ENCODE measurements at places on chromosomes 1 and 21.

DNA sequence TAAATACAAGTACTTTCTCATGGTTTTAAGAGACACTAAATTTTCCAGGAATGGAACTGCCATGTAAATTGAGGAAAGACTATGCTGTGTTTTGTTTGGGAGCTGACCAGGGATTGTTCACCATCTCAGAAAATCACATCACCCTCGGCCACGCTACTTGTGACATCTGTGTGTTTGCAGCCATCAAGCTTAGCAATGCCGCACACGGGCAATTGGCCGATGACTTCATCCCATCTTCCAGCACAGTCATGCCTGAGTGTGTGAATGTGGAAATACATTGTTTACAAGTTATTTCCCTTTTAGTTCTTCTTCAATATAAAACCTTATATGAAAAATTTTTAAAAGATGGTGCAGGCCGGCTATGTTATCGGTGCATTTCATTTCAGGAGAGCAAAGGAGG is 121.6 kb downstream of the GLIS1 start:
- no peak for DNase-seq

GRCh38 chr1:44212355-44213221 is 683 bp upstream of the DMAP1 start:
- DNase-seq: no peak

GRCh38 chr1:229227298-229227919 is 43.5 kb upstream of the RAB4A start:
- DNase-seq: peak; percentile 70

DNA sequence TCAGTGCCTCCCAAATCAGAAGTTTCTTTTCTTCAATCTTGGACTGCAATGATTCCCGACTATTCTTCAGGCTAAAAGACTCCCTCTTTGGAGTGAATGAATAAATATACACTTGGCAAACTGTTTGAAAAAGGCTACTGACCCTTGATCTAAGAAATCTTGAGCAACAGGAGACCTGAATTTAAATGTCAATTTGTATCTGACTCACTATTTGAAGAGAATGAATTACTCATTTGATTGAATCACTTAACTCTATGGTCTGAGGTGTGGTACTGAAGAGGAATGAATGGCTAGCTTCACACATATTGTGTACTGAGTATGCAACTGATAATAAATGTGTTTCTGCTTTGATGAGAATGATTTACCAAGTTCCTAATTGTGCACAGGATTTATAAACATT is 4.6 kb upstream of the SMG7 start:
- DNase-seq: no peak

- DNase-seq: no peak
Measured at GRCh38 chr1:226762988-226763904, 24.2 kb upstream of the ITPKB start.

DNA sequence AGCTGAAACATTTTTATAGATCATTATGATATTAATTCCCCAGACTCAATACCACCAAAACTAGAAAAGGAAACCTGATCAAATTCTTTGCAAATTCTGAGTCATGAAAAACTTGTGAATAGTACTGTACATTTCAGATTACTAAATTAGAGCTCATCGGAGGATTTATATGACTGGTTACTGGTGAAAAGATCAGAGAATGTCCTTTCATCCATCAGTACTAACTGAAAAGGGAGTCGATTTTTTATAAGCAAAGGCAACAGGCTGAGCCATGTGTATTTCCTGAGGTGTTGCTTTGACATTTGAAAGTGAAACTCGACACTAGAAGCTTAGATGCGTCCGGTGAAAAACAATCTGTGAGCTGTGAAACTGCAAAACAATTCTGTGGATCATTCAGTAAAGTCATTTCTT is 155.7 kb downstream of the TNFSF18 start:
- DNase-seq: no peak

GRCh38 chr1:175829845-175830244 is 86.5 kb upstream of the TNR start:
- DNase-seq: no peak

GRCh38 chr1:19353596-19353995 is 41.5 kb downstream of the SLC66A1 start:
- DNase-seq: no peak

DNA sequence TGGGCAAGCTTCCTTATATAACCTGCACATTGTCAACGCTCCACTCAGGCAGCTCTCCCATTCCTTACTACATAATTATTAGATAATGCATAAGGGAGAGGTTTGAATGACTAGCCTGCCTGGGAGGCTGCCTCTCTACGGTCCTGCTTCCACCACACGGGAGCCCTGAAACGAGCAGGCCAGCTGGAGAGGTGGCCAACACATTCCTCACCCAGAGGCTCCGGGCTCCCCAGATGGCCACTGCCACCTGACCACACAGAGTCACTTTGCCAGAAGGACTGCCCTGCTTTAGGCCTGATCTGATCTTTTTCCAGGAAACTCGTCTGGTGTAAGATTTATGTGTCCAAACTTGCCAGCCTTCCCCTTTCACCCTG is 27.9 kb downstream of the HIVEP3 start:
- DNase-seq: no peak

- no peak for DNase-seq
Measured at GRCh38 chr1:82227306-82228095, 426.8 kb downstream of the ADGRL2 start.

GRCh38 chr1:26153966-26154532 is 4.8 kb upstream of the FAM110D start:
- DNase-seq: no peak

- no peak for DNase-seq
Measured at GRCh38 chr1:157186281-157186992, 48.2 kb upstream of the ETV3 start.

GRCh38 chr1:153357853-153358690 is at the start of gene S100A9:
S100A9 (plus strand) TSS chr1:153357854; CDS start chr1:153358284, 430 bp downstream.
- no peak for DNase-seq

GRCh38 chr1:162185314-162186025 is 116.0 kb downstream of the NOS1AP start:
- no peak for DNase-seq

DNA sequence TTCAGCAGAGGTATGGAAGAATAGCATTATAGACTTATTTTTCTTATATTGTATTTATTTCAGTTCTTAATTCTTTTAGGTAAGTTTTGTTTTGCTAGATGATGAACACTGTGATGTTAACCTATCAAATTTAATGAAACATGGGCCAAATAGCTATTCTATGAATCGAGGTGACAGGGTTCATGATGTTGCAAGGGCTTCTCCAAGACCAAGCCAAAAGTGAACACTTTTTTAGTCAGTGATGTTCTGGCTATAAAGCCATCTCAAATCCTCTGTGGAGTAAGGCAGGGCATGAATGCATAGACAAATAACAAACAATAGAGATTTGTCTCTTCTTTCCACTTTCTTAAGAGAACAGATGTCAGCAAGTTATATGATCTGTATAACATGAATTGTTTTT is 26.7 kb downstream of the C1orf146 start:
- DNase-seq: no peak

- no peak for DNase-seq
Measured at GRCh38 chr1:176904057-176904751, 260.3 kb downstream of the ASTN1 start.

GRCh38 chr1:114167226-114167625 is 13.6 kb upstream of the SYT6 start:
- DNase-seq: no peak

DNA sequence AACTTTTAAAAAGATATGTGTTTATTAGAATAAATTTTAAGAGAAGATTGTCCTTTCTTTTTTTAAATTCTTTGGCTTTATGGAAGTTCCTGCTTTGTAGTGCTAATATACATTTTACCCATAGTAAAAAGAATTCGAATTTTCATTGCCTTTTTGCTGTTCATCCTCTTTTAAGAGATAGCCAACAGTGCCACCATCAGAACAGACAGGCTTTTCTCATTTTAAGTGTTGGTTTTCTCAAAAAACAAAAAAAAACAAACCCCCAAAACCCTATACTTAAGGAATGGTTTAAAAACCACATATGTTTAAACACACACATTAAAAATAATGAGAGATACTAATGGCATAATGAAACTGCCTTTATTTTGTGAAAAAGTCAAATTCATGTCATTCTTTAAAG is 118.8 kb downstream of the NEK7 start:
- DNase-seq: no peak

- DNase-seq: no peak
Measured at GRCh38 chr1:57474137-57474750, 50.4 kb upstream of the DAB1 start.

GRCh38 chr1:24027838-24028468 is 47.8 kb upstream of the SRSF10 start:
- no peak for DNase-seq

GRCh38 chr21:37407719-37408420 is 41.3 kb downstream of the DYRK1A start:
- no peak for DNase-seq

DNA sequence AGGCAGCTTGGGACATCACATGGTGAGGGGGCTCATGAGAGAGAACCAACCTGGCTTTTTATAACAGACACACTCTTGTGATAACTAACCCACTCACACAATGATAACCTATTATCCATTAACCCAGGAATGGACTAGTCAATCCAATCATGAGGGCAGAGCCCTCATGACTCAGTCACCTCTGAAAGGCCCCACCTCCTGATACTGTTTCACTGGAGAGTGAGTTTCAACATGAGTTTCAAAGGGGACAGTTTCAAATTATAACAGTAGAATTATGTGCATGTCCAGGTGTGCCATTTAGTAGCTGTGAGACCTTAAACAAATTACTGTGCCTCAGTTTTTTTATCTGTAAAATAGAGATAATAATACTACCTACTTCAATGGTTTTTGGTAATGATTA is 47.6 kb upstream of the PPP2R5A start:
- no peak for DNase-seq

GRCh38 chr1:67839826-67840225 is 6.6 kb upstream of the GNG12 start:
- no peak for DNase-seq

DNA sequence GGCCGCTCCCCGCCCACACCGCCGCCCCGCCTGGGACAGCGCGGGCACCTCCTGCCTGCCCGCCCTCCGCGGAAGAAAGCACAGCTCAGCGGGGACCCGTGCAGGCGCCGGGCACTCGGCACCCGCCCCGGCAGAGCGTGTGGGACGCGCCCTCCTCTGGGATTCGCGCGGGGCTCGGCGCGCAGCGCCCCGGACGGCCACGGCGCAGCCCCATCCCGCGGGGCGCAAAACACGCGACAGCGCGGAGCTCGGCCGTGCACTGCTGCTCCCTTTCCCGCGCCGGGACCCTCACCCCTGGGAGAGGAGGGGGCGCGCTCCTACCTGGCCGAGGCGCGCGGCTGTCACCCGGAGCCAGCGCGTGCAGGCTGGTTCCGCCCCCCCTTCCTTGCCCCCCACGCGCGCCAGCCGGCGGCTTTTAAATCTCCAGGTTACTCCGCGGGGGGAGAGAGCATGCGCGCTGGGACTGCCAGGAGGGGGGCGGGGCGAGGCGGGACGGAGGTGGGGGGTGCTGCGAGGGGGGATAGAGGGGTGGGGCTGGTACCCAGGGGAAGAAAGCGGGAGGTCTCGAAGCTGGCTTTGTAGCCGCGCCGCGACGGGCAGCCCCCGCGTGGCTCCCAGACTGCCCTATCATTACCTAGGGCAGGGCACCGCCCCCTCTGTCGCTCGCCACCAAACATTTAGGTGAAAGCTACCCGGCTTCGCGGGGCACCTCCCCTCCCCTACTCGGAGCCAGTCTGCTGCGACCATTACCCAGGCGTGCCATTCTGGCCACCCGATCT is at the start of gene SLC45A3:
SLC45A3 (minus strand) TSS at position 437 of the 779 bp plus-strand sequence. CDS start 15,853 bp downstream, outside the sequence.
- DNase-seq: peak; percentile 15

GRCh38 chr1:165933446-165934170 is 106.2 kb downstream of the UCK2 start:
- DNase-seq: no peak

DNA sequence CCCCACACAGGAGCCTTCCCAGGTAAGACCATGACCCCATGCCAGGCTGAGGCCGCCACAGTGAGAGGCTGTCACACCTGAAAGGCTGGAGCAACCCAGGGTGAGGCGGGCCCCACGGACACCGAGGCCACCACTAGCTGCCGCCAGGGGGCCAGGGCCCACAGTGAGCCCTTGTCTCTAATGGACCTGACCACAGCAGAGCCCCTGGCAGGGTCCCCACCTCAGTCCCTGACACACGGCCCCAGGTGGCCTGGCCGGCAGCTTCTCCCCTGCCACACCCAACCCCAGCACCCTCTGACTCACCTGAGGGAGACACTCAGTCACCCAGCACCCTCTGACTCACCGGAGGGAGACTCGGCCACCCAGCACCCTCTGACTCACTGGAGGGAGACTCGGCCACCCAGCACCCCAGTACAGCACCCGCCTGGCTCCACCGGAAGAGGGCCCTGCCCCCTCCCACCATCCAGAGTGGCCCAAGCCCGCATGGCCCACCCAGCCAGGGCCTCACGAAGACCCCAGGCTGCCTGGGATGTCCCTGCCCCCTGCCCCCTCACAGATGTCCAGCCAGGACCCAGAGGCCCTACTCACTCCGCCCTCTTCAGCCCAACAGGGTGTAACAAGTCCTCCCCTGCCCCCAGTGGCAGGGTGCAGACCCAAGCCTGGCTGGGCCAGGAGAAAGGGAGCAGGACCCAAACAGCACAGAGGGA is 4.4 kb downstream of the DVL1 start:
- DNase-seq: peak; percentile 43

GRCh38 chr21:26441149-26441548 is 131.9 kb downstream of the CYYR1 start:
- no peak for DNase-seq

DNA sequence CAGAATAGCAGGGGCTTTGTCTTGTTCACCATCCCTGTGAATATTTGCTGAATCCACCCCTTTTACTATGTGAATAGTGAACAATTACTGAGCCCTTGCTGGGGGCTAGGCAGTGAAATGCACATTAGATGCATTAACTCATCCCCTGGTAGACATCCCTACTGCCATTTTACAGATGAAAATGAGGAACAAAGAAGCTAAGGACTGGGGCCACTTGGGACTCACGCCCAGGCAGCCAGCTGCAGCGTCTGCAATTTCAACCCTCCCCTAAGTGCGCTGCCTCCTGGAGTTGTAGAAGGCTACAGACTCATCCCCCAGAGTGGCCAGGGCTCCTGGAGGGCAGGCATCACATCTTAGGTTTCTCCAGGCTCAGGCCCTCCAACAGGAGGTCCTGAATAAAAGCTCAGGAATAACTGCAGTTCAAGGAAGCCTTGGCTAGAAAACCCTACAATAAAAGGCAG is 31.6 kb downstream of the CAPZB start:
- no peak for DNase-seq

- DNase-seq: no peak
Measured at GRCh38 chr1:234706931-234707330, 97.0 kb upstream of the IRF2BP2 start.

- no peak for DNase-seq
Measured at GRCh38 chr21:46421191-46421750, 37.4 kb upstream of the DIP2A start.

DNA sequence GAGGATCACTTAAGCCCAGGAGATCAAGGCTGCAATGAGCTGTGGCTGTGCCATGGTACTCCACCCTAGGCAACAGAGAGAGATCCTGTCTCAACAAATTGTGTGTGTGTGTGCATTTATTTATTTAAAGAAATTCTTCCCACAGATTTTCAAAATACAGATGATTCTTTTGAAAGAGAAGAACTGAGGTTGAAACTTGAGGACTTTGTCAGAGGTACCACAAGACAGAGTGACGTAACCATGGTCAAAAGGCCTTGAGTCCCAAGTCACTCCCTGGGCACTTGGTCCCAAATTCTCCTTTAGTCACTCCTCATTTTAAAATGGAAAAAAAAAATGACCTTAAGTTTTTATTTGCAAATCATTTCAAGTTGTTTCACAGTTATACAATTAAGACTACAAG is 57.4 kb downstream of the TIAM1 start:
- no peak for DNase-seq
